ENCODE measurements at places on chromosomes 3 and 15. TPM values are rescaled to one million over a fixed set of nuclear protein-coding genes. Genes with fewer than 3 reads are reported as not detected.

DNA sequence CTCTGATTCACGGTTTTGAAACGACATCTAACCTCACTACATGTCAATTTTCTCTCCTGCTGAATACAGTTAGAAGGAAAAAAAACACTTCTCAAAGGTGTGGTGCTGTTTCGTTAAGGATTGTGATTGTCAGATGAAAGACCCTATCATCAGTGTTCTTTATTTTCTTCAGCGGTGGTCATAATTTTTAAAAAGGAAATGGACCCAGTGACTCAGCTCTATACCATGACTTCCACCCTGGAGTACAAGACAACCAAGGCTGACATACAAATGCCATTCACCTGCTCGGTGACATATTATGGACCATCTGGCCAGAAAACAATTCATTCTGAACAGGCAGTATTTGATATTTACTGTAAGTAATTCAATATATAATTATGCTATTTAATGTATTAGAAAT, 167.8 kb downstream of the ALCAM start:
- no peak for DNase-seq

DNA sequence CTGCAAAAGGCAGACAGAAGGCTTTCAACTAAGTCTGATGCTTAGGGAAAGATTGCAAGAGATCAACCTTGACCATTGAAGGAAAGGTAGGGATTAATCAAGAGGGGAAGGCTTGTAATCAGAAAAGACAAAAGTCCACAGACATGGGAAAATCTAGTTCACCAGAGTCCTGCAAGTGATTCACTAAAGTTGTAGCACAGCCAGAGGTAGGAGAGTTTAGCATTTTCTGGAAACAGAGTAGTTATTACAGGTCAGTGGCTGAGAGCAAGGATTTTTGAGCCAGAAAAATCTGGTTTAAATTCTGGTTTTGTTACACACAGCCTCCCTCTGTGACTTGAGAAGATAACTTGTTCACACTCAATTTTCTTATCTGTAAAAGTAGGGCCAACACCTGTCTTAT, 35.3 kb upstream of the DPPA4 start:
- DNase-seq: no peak

DNA sequence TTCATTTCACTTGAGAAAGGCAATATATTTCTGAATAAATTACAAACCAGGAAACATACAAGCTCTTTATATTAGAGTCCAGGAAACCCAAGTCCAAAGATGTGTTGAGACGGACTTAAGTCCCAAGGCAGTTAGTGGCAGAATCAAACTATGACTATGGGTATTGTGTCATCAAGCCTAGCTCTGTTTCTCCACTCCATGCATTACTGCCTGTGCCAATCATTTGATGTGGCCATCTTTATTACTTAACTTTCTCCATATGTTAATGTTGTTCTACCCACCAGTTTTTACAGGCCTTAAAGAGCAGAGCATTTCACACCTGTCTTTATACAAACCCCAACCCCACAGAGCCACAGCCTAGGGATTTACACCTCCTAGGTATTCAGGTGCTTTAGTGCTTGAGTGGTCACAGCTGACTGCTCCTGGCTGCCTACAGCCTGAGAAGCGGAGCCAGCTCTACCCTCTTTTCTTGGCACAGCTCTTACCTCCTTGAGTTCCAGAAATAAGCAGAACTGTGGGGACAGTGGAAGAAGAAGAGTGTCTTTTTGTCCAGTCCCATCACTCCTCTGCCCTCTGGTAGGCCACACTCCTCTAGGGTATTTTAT, 92.1 kb downstream of the DTWD1 start:
- DNase-seq: no peak

DNA sequence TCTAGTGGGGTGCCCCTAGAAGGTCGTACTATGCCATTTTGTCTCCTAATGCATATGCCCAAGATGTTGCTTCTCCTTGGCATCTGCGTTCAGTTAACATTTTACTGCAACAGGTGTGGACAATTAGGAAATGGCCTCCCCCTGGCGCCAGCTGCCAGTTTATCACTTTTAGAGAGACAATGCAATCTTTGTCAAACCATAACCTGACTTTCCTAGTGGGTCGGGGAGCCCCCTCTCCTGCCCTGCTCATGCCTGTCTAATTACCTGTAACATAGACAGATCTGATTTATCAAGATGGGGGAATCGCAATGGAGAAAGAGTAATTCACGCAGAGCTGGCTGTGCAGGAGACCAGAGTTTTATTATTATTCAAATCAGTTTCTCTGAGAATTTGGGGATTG, 353.7 kb upstream of the SGO1 start:
- DNase-seq: no peak

DNA sequence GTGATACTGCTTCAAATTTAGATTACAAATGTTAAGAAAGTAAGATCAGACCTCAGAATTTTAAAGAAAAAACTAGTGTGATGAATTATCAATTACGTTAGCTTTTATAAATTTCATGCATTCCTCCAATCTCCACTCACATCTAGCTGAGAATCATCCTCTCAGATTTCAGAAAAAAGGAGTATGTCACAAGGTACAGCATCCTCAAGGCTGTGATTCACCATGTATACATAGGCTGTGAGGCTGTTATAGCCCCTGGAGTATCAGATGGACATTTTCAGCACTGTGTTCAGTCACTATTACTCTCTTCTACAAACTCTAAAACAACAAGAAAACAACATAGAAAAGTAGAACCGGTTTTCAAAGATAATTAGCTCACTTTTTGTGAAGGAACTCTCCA, 214.4 kb downstream of the PCCB start:
- DNase-seq: no peak

GRCh38 chr15:31314380-31314779, 12.3 kb upstream of the KLF13 start:
- DNase-seq: peak; percentile 14

- DNase-seq: no peak
Observed at GRCh38 chr15:58228718-58229117, 90.5 kb downstream of the AQP9 start.

- no peak for DNase-seq
Observed at GRCh38 chr3:195209083-195209846, 61.7 kb downstream of the XXYLT1 start.

DNA sequence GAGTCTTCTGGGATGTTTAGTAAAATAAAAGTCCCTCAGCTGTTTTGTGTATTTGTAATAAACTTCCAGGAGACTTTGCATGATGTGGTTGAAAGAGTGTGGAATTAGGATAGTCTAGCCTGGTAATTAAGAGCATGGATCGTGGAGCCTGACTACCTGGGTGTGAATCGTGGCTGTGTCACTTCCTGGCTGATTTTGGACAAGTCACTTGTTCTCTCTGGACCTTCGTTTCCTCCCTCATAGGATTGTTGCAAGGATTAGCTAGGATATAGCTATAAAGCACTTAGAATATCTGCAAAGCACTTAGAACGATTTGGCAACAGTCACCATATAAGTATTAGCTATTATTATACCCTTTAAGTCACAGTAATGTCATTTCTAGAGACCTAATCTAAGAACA, 40.2 kb downstream of the SLMAP start:
- DNase-seq: no peak

GRCh38 chr3:69890691-69891090, 108.8 kb upstream of the SAMMSON start:
- DNase-seq: no peak

DNA sequence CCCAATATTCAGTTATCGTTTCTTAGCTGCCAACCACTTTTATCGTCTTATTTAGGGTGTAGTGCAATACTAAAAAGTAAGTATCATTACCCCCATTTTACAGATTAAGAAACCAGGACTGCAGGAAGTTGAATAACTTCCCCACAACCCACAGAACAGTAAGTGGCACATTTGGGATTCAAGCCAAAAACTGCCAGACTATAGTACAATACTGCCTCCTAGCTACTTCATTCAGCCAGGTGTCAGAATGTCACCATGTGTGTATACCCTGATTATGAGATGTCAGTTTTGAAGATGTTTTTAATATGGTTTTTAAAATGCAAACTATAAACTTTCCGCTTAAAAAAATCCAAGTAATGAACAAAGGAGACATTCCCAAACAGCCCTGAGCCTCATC, 74.2 kb upstream of the PROK2 start:
- no peak for DNase-seq

The CCDC14 gene
- 10.0 TPM for total RNA-seq

The TEX55 gene
- not detected for total RNA-seq

The SMAD6 gene
- total RNA-seq: 50.2 TPM

The SCN11A gene
- total RNA-seq: 0.05 TPM

The ONECUT1 gene
- total RNA-seq: not detected

Data from cardiac septum (tissue), 1 donor.